ENCODE measurements at places on chromosomes 7 and 10. TPM values are rescaled to one million over a fixed set of nuclear protein-coding genes. Genes with fewer than 3 reads are reported as not detected.

DNA sequence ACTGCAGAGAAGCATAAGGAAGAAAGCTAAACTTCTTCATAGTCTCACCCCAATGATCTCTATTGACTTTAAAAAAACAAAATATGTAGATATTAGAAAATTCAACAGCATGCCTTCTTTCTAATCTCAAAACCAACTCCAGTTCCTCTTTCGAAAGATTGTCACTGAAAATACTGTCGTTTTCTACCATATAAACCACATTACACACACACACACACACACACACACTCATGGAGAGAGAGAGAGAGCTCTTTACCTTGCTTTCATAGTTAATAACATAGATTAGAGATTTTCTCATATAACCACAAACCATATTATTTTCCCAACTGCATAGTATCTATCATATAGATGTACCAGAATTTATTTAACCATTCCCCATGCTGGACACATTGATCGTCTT is 296.2 kb upstream of the MGMT start:
- H3K27ac ChIP-seq: no peak overlapping the region
- no peak overlapping the region for H3K4me3 ChIP-seq
- H3K4me1 ChIP-seq: no peaks in the 10 kb centered on the region
- DNase-seq: no peak
- no peaks in the 10 kb centered on the region for H3K36me3 ChIP-seq

The MICALL2 gene
- 70.3 TPM for total RNA-seq

GRCh38 chr10:50604049-50604640 is 19.6 kb downstream of the SGMS1 start:
- peaks cover 3% of the 10 kb centered on the region for H3K4me1 ChIP-seq
- H3K27ac ChIP-seq: no peak overlapping the region
- no peaks in the 10 kb centered on the region for H3K36me3 ChIP-seq
- H3K4me3 ChIP-seq: no peak overlapping the region
- H3K27me3 ChIP-seq: no peaks in the 10 kb centered on the region

DNA sequence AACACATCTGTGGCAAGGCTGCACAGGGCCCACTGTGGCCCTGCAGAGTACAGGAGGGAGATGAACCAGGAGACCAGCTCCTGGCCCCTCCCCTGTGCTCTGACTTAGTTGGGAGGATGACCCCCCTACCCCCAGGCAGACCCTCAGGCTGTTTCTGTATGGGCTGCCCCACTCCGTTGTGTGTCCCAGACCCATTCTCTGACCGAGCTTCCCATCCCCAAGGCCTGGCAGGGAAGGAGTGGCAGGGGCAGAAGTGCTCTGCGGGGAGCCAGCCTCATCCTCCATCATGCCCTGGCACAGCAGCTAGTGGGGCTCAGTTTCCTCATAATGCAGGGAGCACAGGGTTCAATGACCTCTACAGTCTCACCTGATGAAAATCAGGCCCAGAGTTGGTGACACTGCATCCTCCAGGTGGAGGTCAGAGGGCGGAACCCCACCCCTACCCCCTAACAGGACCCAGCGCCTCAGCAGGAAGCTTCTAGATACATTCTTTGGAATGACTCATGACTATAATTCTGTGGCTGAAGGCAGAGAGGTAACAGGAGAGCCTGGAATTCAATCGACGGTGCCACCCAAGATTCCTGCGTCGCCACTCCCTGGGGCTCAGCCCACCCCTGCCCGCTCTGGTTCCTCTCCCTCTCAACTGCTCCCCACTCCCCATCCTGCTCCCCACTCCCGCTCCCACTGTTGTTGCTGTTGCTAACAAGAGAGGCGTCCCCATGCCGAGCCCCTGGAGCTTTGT is 18.2 kb downstream of the PODXL start:
- no peaks in the 10 kb centered on the region for H3K4me1 ChIP-seq
- H3K36me3 ChIP-seq: no peaks in the 10 kb centered on the region
- H3K27me3 ChIP-seq: no peaks in the 10 kb centered on the region
- H3K4me3 ChIP-seq: no peak overlapping the region
- peak; percentile 55 for DNase-seq

DNA sequence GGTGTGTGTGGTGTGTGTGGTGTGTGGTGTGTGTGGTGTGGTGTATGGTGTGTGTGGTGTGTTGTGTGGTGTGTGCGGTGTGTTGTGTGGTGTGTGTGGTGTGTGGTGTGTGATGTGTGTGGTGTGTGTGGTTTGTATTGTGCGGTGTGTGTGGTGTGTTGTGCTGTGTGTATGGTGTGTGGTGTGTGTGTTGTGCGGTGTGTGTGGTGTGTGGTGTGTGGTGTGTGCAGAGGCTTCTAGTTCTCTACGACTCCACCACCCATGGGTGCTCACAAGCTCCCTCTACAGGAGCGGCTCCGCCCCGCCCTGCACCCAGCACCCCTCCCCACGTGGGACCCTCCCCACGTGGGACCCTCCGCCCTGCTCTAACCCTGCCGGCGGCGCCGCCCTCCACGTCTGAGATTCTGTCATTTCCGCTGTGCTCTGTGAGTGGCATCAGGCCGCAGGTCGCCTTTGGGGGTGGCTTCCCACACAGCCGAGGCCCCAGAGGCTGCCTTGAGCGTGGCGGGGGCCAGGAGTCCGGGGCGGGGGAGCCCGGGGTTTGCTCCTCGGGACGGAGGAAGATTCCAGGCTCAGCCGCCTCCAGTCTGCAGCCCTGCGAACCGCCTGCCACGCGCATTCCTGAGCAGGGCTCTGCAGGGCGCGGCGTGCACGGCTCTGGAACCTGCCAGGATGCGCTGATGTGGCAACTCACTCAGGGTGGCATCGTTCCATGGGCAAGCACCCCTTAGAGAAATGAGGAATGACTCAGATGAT is 37.0 kb upstream of the DNAJB6 start:
- DNase-seq: no peak
- no peak overlapping the region for H3K4me3 ChIP-seq
- no peaks in the 10 kb centered on the region for H3K36me3 ChIP-seq
- no peak overlapping the region for H3K27ac ChIP-seq

DNA sequence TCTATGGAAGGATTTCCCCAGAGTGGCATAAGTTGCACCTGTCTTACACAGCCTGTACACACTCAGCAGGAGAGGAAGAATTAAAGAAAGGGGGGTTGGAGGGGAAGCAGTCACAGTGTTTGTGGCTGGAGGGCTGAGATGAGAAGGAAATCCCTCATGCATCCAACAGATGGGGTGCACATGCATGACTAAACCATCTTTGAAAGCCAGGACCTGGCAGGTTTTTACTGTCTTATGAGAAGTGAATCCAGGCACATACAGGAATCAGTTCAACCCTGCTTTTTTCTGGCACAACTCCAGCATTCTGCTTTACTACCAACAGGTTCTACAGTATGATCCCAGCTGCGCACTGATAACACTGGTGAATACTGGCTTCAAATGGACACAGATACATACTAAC is 107.7 kb downstream of the CACNA2D1 start:
- no peak for DNase-seq
- no peaks in the 10 kb centered on the region for H3K4me1 ChIP-seq

The AGMO gene
- 1.3 TPM for total RNA-seq

DNA sequence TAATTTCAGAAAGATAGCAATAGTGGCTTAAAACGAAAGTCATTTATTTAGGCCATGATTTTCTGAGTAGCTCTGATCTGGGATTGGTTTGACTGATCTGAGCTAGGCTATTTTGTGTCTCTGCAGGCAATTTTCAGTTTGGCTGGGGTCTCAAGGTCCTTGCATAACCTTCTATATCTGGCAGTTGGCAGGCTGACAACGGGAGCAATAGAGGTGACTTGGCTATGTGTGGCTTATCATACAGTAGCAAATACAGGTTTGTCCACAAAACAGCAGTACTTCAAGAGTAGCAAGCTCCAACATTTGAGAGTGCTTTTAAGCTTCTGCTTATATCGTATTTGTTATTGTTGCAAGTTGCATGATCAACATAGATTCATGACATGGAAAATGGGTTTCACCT is 1167.3 kb upstream of the CELF2 start:
- no peak overlapping the region for H3K4me3 ChIP-seq
- H3K36me3 ChIP-seq: no peaks in the 10 kb centered on the region
- DNase-seq: no peak
- no peak overlapping the region for H3K27ac ChIP-seq
- H3K27me3 ChIP-seq: no peaks in the 10 kb centered on the region

Measured in aorta (tissue), 5 donors.